ENCODE measurements at places on chromosomes 3 and 15.

DNA sequence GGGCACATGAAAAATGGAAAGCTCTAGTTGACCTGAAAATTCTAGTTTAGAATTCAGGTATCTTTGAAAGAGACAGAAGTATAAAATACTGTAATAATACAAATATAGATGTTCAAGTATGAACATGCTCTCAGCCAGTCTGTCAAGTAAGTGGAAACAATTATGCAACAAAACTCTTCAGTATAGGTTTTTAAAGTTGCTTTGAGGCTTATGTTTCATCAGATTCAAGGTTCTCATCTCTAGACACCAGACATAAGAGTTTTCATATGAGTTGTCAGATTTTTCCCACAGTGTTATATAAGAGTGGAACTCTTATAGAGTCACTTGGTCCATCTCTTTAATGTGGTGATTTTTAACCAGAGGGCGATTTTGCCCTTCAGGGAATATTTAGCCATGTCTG, 22.0 kb downstream of the CMSS1 start:
- DNase-seq, result no peak

DNA sequence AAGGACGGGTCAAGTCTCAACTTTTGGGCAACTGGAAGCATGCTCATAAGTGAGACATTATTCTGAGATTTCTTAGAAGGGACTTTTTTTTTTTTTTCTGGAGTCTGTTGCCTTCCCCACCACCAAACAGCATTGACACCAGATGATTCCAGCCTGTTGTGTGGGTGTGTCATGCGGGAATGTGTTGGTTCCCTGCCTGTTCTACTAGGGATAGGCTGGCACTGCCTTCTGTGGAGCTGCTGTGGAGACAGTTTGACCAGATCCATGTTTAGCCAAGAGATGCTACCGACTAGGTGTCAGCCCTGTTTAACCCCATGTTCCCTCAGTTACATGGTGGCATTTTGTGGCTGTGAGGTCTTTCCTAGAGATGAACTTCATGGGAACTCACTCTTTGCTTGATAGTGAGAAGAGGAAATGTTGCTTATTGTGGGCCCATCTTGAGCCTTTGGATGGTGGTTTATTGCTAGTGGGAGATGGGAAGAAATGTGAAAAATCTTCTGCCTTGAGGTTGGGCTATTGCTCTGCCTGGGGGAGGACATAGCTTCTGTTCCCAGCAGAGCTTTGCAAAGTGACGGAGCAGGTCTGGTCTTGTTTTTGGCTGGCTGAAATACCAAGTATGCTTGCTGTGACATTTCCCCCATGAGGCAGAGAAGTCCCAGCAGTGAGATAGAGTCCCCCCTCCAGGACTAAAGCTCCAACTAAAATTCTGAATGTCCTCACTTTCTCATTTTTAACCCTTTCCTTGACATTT, 31.3 kb downstream of the TRAK1 start:
- DNase-seq, result no peak

DNA sequence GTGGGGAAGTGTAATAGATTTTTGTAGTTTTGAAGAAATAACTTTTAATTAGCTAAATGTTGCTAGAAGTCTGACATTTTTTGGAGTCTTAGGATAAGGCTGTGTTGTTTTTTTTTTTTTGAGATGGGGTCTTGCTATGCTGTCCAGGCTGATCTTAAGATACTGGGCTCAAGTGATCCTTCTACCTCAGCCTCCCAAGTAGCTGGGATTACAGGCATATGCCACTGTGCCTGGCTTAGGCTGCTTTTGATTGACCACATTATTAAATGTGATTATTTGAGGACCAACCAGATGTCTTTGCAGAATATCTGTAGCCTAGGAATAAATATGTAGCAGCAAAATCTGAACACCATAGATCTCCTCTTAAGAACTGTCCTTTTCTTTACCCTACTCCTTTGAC, 29.7 kb downstream of the HACD3 start:
- no peak for DNase-seq

- no peak for DNase-seq
Observed at GRCh38 chr3:184333190-184333589, 4.2 kb upstream of the FAM131A start.

- DNase-seq, result no peak
Observed at GRCh38 chr15:91936927-91937326, 83.4 kb downstream of the SLCO3A1 start.

DNA sequence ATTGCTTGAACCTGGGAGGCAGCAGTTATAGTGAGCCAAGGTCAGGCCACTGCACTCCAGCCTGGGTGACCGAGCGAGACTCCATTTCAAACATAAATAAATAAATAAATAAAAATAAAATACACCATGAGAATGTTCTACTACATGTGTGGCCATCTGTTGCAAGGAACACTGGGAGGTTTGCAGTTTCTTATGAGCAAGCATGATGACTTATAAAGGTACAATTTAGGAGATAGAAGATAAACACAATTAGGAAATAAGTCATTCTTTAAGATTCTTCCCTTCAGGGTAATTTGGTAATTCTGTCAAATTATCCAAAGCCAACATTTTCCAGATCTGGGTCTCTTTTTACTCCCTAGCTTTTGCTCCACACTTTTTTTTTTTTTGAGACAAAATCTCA, 13.4 kb downstream of the HTR3C start:
- DNase-seq, result no peak
